ENCODE measurements at places on chromosomes 5 and 9.

DNA sequence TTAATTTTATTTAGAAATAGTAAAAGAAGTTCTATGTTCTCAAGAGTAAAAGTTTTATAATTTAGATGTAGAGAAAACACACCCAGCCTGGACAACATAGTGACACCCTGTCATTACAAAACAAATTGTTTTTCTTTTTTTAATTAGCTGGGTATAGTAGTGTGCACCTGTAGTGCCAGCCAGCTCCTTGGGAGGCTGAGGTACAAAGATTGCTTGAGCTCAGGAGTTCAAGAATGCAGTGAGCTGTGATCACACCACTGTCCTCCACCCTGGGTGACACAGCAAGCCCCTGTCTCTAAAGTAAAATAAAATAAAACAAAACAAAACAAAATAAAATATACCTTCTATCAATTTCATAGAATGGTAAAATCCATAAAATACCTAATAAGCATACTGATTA, 1017.8 kb upstream of the DMAC1 start:
- H3K27ac ChIP-seq = no peak overlapping the region

GRCh38 chr9:126093771-126094170, 232.9 kb upstream of the MVB12B start:
- H3K4me3 ChIP-seq = no peak overlapping the region
- DNase-seq = no peak
- H3K27ac ChIP-seq = no peak overlapping the region
- no peaks in the 10 kb centered on the region for H3K4me1 ChIP-seq
- peaks cover 5% of the 10 kb centered on the region for H3K36me3 ChIP-seq

GRCh38 chr9:34443976-34444375, 14.4 kb downstream of the FAM219A start:
- no peak overlapping the region for H3K4me3 ChIP-seq
- peaks cover 5% of the 10 kb centered on the region for H3K36me3 ChIP-seq
- peaks cover 28% of the 10 kb centered on the region for H3K4me1 ChIP-seq
- DNase-seq = no peak
- H3K27me3 ChIP-seq = no peaks in the 10 kb centered on the region

GRCh38 chr9:135345775-135346433, 133.7 kb upstream of the PPP1R26 start:
- no peaks in the 10 kb centered on the region for H3K36me3 ChIP-seq
- no peaks in the 10 kb centered on the region for H3K4me1 ChIP-seq
- H3K27me3 ChIP-seq = peaks cover 62% of the 10 kb centered on the region
- no peak overlapping the region for H3K4me3 ChIP-seq
- H3K27ac ChIP-seq = no peak overlapping the region

DNA sequence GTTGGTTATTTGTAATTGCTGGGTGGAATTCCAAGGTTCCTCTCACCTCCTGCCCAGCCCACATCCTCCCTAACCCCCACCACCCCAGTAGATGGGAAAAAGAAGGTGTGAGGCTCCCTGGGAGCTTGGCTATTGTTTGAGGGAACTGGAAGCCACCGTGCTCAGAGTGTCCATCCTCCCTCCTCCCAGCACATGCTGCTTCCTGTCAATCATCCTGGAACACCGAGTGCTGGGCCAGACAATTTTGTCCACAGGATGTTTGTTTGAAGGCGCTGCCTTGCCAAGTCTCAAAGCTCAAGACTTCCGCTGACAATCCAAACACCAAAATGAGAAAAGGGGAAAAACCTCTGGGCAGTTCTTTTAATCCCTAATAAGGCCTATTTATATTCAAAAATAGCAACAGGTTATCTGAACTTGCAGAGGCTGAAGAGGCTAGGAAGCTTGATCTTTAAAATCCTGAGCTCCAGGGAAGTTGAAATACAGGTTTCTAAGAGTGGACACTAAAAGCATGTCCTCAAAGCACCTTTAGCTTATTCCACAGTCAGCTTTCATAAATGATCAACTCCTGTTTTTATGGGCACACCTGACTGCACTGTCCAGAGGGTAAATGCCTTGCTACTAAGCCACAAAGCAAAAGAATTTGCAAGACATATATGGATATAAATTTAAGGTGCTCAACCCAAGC, 286.7 kb downstream of the NFIB start:
- no peak overlapping the region for H3K27ac ChIP-seq
- DNase-seq = no peak
- H3K4me3 ChIP-seq = no peak overlapping the region
- no peaks in the 10 kb centered on the region for H3K36me3 ChIP-seq
- no peaks in the 10 kb centered on the region for H3K27me3 ChIP-seq

DNA sequence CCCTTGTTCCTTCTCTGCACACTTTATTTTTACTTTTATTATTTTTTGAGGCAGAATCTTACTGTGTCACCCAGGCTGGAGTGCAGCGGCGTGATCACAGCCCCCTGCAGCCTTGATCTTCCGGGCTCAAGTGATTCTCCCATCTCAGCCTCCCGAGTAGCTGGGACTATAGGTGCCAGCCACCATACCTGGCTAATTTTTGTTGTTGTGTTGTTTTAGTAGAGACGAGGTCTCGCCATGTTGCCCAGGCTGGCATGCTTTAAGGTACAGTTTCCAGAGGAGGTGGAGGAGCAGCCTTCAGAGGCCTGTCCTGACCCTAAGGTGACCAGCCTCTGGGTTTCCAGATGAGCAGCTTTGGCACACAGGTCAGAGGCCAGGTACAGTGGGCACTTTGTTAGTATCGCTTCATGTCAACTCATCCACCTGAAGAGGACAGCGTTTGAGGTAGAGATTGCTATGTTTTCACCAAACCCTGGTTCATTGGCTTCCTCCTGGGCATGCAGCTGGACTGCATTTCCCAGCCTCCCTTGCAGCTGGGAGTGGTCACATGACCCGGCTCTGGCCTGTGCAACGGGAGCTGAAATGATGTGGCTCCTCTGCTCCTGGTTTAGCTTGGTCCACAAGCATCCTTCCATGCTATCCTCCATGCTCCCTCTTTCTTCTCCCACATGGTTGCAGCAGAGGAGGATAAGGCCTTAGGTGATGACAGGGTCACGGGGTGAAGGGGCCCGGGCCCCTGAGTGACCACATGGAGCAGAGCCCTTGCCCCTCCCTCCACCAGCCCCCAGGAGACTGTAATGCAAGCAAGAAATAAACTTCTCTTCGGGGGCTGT, 139.3 kb upstream of the IER5L start:
- H3K27me3 ChIP-seq = peaks cover 2% of the 10 kb centered on the region
- no peak for DNase-seq
- peaks cover 9% of the 10 kb centered on the region for H3K4me1 ChIP-seq
- H3K27ac ChIP-seq = no peak overlapping the region
- H3K36me3 ChIP-seq = no peaks in the 10 kb centered on the region
- no peak overlapping the region for H3K4me3 ChIP-seq

GRCh38 chr9:132910376-132910775, 31.7 kb downstream of the SPACA9 start:
- H3K27ac ChIP-seq = no peak overlapping the region
- H3K27me3 ChIP-seq = no peaks in the 10 kb centered on the region
- peaks cover 11% of the 10 kb centered on the region for H3K4me1 ChIP-seq
- H3K36me3 ChIP-seq = peaks cover 6% of the 10 kb centered on the region

DNA sequence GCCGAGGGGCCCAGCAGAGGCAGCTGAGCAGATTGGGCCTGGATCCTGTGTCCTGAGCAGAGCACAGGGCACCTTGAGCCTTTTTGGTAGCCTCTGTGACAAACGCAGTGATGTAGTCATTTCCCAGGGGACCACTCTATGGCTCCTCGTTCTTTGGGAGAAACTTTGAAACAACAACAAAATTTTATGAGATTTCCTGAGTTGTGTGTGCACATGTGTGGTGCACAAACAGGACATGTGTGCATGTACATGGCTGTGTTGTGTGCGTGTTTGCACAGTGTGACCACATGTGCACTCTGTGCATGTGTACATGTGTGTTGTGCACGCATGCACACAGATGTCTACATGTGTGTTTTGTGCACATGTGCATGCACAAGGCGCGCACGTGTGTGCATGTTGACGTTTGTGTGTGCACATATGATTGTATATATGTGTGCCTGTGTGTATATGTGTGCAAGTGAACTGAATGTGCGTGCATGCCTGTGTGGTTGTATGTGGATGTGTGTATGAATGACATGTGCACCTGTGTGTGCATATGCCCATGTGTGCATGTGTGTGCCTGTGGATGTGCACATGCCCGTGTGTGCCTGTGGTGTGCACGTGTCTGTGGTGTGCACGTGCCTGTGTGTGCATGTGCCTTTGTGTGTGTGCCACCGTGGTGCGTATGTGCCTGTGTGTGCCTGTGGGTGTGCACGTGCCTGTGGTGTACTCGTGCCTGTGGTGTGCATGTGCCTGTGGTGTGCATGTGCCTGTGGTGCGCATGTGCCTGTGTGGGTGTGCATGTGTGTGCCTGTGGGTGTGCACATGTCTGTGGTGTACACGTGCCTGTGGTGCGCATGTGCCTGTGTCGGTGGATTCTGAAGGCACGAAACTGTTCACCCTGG, 221.6 kb downstream of the CACNA1B start:
- no peak overlapping the region for H3K27ac ChIP-seq
- DNase-seq = no peak
- H3K36me3 ChIP-seq = no peaks in the 10 kb centered on the region
- no peaks in the 10 kb centered on the region for H3K4me1 ChIP-seq
- H3K27me3 ChIP-seq = no peaks in the 10 kb centered on the region
- no peak overlapping the region for H3K4me3 ChIP-seq

DNA sequence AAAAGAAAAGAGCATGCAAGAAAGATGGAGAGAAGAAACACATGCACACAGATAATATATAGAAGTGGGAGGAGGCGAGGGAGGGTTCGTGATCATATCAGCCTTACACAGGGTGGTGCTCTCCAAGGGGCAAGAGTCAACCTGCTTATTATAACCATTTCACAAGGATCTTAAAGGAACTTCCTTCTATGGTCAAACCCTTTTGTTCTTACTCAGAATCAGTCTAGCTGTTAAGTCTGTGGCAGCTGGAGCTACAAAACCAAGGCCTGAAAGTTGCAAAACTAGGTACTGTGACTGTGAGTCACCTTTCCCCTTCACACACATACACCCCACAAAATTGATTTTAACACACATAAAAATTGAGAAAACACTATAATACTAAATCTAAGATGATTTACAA, 18.5 kb upstream of the ERMP1 start:
- peaks cover 19% of the 10 kb centered on the region for H3K4me1 ChIP-seq
- H3K27ac ChIP-seq = peak overlapping the region; percentile 76
- no peaks in the 10 kb centered on the region for H3K27me3 ChIP-seq
- H3K36me3 ChIP-seq = peaks cover 2% of the 10 kb centered on the region
- DNase-seq = no peak

GRCh38 chr5:124530916-124531315, 215.5 kb downstream of the ZNF608 start:
- no peaks in the 10 kb centered on the region for H3K4me1 ChIP-seq
- H3K27me3 ChIP-seq = no peaks in the 10 kb centered on the region
- no peak for DNase-seq
- no peak overlapping the region for H3K27ac ChIP-seq

DNA sequence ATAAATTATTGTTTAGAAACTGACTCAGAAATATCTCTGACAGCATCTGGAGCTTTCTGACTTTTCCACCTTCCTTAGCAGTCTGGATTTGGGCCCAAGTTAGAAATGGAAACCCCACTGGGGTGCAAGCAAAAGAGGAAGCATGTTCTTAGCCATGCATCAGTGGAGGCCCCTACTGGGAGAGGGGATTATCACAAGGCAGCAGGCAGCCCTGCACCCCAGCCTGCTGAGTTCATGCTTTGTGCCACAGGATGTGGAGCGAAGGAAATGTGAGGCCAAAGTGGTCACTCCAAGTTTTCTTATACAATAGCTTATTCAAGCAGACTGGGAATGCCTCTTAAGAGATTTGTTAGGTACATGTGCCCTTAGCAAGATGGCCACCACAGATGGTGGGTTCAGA, 146.5 kb upstream of the TLX3 start:
- peaks cover 10% of the 10 kb centered on the region for H3K27me3 ChIP-seq
- H3K4me1 ChIP-seq = peaks cover 4% of the 10 kb centered on the region
- no peak for DNase-seq
- H3K4me3 ChIP-seq = no peak overlapping the region
- no peaks in the 10 kb centered on the region for H3K36me3 ChIP-seq
- H3K27ac ChIP-seq = no peak overlapping the region

GRCh38 chr5:80871541-80871961, 88.6 kb upstream of the RASGRF2 start:
- no peak overlapping the region for H3K4me3 ChIP-seq
- H3K36me3 ChIP-seq = peaks cover 10% of the 10 kb centered on the region
- no peaks in the 10 kb centered on the region for H3K27me3 ChIP-seq
- no peak for DNase-seq

DNA sequence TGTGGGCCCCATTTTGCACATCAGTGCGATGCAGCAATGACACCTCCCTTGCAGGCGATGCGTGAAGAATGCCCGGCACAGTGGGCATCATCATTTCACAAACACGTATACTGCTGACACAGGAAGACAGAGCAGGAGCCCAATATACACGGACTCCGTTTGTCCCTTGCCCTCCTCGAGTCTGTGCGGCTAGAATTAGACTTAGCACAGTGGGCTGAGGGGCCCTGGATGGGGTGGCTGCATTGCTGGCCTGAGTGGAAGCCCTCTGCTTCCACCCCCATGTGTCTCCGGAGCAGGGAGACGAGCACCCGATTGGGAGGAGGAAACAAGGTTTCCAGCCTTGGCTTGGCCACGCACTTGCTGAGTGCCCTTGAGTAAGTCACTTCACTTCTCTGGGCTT, 40.8 kb downstream of the GSN start:
- no peaks in the 10 kb centered on the region for H3K27me3 ChIP-seq
- no peak overlapping the region for H3K4me3 ChIP-seq
- no peak overlapping the region for H3K27ac ChIP-seq

- peaks cover 14% of the 10 kb centered on the region for H3K27me3 ChIP-seq
- H3K4me3 ChIP-seq = no peak overlapping the region
- DNase-seq = no peak
- H3K36me3 ChIP-seq = no peaks in the 10 kb centered on the region
Measured at GRCh38 chr9:69627281-69627680, 44.9 kb downstream of the APBA1 start.

- H3K36me3 ChIP-seq = peaks cover 4% of the 10 kb centered on the region
- peaks cover 48% of the 10 kb centered on the region for H3K4me1 ChIP-seq
- peak overlapping the region; percentile 86 for H3K4me3 ChIP-seq
- no peaks in the 10 kb centered on the region for H3K27me3 ChIP-seq
- DNase-seq = peak; percentile 42
- H3K27ac ChIP-seq = peak overlapping the region; percentile 90
Measured at GRCh38 chr9:34989946-34990635, 546 bp downstream of the DNAJB5 start.

GRCh38 chr9:4309806-4310205, 9.9 kb upstream of the GLIS3 start:
- DNase-seq = no peak
- no peak overlapping the region for H3K27ac ChIP-seq
- no peaks in the 10 kb centered on the region for H3K36me3 ChIP-seq

All from T-helper 17 cell (primary cell).